Bone marrow (tissue), 2 donors: ENCODE measurements at places on chromosomes 1 and 21.

GRCh38 chr1:81406292-81406999 is 394.3 kb upstream of the ADGRL2 start:
- DNase-seq, result no peak

- no peak for DNase-seq
Observed at GRCh38 chr1:44919400-44919799, 67.0 kb downstream of the EIF2B3 start.

GRCh38 chr1:17639703-17640340 is 100.3 kb downstream of the ARHGEF10L start:
- no peak for DNase-seq

GRCh38 chr1:197225611-197226010 is 42.4 kb upstream of the CRB1 start:
- no peak for DNase-seq

DNA sequence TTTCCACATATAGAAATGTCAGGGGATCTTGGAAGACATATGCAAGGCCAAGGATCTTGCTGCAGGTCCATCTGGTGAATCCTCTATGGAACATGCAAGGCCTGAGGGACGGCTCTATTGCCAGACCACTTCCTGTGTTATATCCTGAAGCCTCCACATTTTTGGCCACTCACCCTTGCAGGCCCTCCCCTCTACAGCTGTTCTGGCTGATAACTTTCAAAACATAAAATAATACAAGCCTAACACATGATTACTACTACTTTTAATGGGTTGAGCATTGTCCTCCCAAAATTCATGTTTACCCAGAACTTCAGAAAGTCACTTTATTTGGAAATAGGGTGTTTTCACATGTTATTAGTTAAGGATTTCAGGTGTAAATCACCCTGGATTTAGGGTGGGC is 18.5 kb upstream of the LYPLAL1 start:
- DNase-seq, result no peak

GRCh38 chr1:160682983-160683865 is 28.4 kb downstream of the CD48 start:
- no peak for DNase-seq

DNA sequence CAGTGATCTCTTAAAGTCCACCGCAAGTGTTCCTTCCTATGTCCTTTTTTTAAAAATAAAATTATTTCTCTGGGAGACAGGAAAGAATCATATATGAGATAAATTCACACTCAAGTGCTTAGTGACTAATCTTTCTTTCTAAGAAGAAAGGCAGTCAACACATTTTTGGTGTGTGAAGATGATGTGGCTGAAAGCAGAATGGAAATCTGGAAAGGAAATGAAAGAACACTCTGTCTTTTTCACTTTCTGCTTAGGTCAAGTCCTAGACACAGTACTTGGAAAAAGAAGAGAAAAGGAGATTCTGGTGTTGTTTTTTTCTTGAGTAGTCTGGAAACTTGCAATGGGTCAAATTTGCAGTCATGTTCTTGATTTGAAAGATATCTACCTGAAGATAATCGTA is 45.5 kb upstream of the PRRX1 start:
- no peak for DNase-seq

GRCh38 chr1:30423570-30423969 is 299.8 kb downstream of the MATN1 start:
- DNase-seq, result no peak

DNA sequence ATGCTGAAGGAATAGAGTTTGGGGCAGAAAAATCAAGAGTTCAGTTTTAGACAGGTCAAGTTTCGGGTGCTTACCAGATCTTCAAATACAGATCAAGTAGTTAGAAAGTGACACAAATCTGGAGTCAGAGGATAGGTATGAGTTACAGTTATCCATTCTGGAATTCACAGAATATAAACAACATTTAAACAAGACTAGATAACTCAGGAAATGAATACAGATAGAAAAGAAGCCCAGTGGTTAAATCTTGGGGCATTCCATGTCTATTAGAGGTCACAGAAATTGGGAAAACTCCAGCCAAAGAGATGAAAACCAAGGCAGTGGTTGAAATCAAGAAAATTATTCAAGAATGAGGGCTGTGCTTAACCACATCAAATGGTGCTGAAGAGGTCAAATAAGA is 187.0 kb upstream of the HP1BP3 start:
- DNase-seq, result no peak
